Activated T-cell treated with anti-CD3 and anti-CD28 coated beads for 4 hours (primary cell): ENCODE measurements at places on chromosomes 3 and 15.

GRCh38 chr15:94294556-94294955, 63.2 kb downstream of the MCTP2 start:
- DNase-seq = no peak

DNA sequence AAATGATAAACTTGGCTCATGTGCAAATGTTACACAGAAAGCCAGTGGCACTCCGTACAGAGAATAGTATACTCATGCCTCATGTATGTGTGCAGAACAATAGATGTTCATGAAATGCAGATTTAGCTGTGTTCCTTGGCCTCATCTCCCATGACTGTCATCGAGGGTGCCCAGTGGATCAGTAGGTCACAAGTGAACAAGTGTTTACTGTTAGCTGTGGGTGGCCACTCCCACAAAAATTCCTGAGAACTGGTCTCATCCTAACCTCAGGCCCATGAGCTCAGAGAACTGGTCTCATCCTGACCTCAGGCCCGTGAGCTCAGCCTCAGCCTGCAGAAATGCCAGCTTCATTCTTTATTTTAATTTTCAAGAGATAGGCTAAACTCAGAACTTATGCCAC, 124.1 kb downstream of the GADL1 start:
- no peak for DNase-seq

- DNase-seq = no peak
Observed at GRCh38 chr15:96790004-96790403, 459.5 kb downstream of the NR2F2 start.

DNA sequence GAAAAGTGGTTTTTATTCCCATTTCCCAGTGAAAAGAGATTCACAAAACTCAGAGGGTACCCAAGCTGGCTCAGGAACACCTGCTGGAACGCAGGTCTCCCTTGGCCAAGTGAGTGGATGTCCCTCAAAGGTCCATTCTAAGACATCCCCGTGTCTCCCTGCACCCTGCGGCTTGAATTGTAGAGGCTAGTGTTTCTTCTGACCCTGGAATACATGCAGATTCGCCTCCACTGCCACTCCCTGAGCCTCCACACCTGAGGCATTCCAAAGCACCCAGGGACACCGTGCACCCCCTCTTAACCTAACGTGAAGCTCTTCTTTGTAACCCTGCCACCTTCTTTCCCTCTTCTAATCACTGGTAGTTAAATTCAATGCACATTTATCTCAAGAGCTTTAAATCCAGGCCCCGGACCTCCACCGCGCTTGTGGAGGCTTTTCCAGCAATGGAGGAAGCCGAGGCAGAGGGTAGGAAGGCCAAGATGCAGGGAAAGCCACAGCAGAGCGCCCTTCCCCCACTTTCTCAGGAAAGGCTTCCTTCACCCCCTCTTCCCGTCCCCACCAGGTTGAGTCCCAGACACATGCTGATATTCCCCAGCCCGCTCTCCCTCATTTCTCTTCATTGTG, 590 bp upstream of the ITGA11 start:
- no peak for DNase-seq

DNA sequence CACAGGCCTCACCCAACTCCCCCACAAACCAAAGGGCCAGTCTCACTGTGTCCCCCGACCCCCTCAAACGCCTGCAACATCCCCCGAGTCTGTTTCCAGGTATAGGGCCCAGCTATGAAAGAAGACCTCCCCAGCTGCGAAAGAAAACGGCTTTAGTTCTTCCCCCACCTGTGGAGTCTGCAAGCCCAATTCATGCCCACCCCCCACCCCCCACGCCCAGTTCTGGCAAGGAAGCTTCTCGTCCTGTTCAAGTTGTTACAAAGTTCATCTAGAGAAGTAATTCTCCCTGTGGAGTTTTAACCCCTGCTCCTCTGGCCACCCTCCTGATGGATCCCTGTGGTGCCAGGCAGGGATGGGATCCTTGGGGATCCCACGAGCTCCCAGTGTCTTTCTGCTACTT, 54.4 kb downstream of the CCDC66 start:
- no peak for DNase-seq

DNA sequence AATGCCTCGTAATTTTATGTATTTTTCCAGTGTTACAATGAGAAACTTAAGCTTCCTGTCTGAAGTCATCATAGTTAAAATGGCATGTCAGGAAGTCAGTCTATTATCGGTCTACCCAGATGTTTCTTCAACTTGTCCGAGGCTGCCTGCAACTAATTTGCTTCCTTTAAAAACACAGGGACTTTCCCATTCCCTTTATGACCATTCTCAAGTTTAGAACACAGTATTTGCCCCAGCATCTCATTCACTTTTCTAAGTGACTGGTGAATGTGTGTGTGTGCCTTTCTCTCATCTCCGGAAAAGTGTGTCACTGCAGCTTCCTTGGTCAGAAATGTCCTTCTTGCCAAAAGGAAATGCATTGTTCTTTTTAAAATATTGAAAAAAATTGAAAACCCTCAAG, 466.6 kb downstream of the RAP2B start:
- DNase-seq = no peak

- DNase-seq = no peak
Observed at GRCh38 chr3:173938159-173938558, 540.6 kb downstream of the NLGN1 start.

GRCh38 chr15:58473724-58474123, 41.9 kb downstream of the LIPC start:
- no peak for DNase-seq

DNA sequence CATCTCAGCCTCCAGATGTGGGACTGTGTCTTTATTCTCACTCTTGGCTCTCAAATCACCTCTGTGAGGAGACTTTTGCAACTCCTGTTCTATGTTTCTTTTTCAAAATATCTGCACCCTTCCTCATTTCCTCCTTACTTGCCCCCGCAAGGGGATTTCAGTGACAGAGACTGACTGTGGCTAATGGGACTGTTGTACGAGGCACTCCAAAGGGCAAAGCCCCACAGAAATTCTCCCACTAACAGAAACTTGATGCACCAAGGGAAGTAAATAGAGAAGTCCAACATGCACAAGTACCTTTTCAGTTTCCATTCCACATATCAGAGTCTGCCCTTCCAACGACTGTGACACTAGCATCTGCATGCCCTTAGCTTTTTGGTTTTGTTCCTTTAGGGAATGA, 69.7 kb downstream of the LRRK1 start:
- DNase-seq = no peak

DNA sequence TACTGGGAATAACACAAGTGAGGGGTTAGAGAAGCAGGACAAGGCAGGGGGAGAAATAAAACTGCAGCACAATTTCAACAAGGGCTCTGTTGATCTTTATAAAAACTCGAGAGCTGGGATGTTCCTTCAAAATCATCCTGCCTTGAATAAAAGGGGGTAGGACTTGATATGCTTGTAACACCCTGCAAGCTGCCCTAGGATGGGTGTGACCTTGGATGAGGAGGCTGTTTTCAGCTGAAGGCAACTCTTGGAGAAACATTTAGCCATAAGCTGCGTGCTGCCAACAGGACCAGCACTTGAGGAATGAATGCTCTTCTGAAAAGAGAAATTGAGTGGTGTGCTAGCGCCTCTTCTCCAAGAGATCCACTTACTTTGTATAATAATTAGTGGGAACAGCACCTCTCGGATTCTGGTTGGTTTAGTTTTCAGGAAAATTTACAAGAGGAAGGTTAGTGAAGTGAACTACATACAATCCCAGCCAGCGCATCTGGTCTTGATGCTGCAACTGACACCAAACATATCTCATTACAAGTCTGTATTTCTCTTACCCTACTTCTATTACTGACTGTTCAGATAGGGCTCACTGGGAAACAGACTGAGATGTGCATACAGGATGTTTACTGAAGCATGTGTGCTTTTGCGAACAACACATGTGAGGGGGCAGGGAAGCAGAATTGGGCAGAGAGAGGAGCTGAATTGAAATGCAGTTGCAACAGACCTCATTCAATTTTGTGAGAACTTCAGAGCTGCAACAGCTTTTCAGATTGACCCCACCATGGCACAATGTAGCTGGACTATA, 643.0 kb upstream of the GOLIM4 start:
- no peak for DNase-seq

- no peak for DNase-seq
Observed at GRCh38 chr3:112709911-112710310, 69.0 kb upstream of the CCDC80 start.

DNA sequence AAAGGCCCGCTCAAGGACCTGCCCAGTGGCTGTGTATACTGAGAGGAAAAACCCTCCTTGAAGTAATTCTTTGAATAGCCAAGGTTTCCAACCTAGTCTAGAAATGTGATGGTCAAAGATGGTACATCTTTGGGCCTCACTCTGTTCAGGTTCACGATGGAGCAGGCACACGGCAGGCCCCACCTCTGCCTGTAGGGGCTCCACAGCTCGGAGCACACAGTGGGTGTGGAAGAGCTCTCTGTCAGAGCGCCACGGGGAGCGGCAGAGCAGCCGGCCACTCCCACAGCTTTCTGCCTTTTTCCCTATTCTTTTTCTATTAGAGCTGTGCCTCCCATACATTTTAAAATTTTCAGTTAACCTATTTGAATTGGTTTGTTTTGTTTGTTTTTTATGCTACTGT, 89.5 kb downstream of the CTNNB1 start:
- DNase-seq = no peak

- DNase-seq = no peak
Observed at GRCh38 chr3:15723624-15723884, 74.2 kb downstream of the ANKRD28 start.
